ENCODE measurements at places on chromosomes 1 and 21. TPM values are rescaled to one million over a fixed set of nuclear protein-coding genes. Genes with fewer than 3 reads are reported as not detected.

DNA sequence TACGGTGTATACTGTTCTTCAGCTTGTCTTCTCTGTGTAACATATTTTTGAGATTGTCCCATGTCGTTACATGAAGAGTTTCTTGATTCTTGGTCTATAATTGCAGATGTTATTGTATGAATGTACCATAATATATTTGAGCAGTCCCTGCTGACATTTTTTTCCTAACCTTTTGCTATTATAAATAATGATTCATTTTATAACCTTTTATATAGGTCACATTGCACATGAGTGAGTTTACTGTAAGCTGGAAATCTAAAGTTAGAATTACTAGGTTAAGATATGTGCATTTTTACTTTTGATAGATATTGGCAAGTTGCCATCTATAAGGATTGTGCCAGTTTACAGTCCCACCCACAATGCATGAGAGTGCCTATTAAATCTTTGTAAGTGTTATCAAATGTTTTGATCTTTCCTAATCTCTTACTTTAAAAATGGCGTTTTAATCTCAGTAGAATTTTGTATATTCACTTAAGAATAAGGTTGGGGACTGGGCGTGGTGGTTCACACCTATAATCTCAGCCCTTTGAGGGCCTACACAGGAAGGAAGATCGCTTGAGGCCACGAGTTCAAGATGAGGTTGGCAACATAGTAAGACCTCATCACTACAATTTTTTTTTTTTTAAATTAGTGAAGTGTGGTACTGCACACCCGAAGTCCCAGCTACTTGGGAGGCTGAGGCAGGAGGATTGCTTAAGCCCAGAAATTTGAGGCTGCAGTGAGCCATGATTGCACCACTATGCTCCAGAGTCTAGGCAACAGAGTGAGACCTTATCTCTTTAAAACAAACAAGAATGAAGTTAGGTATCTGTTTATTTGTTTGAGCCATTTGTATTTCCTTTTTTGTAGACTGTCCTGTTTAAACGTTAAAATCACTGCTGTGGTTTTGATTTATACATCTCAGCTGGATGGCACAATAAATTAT lies 36.5 kb downstream of the ZMYM1 start:
- no peak overlapping the region for H3K4me3 ChIP-seq
- peaks cover 5% of the 10 kb centered on the region for H3K4me1 ChIP-seq
- no peaks in the 10 kb centered on the region for H3K27me3 ChIP-seq
- no peak for DNase-seq

DNA sequence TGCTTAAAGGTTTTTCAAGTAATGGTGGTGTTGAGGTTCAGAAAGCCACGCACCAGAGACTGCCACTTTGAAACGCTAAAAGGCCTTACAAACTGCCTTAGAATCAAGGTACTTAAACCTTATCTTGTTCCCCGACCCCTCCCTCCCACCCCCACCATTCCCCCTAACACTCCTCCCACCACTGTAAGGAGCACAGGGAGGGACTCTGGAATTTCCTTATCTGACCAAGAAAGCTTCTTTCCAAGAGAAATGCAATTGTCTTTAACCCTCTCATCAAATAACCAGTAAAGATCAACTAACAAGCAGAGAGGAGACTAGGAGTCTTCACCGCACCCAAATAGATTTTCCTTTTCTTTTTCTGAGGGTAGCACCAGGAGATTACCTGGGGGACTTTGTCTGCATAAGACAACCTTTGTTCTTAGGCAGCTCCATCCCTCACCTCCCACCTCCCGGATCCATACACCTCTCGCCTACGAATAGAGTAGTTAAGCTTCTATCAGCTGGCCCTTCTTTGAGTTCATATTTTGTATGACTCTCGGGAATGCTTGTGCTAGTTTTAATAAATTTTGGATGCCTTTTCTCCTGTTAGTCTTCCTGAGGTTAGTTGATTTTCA lies 137.7 kb upstream of the ADGRL2 start:
- no peaks in the 10 kb centered on the region for H3K36me3 ChIP-seq
- no peaks in the 10 kb centered on the region for H3K27me3 ChIP-seq
- no peaks in the 10 kb centered on the region for H3K4me1 ChIP-seq
- no peak for DNase-seq

Gene ATP1A4
- total RNA-seq: not detected

DNA sequence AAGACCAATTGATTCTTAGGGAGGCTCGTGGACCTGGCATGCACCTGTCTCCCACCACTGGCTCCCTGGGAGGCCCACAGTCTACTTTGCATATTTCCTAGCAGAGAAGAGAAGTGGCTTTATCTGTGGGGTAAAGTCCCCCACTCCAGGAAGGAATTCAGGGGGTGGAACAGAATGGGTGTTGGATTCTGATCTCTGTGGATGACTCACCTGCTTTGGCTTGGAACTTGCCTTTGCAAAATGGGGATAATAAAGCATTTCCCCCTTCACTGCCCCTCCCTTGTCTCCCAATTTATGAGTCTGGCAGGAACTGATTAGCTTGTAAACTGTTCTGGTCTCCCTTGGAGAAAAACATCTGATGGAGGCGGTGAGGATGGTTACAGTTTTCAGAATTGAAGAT lies 21.2 kb upstream of the OTUD3 start:
- no peaks in the 10 kb centered on the region for H3K4me1 ChIP-seq
- no peaks in the 10 kb centered on the region for H3K36me3 ChIP-seq
- H3K27ac ChIP-seq: no peak overlapping the region
- H3K27me3 ChIP-seq: peaks cover 34% of the 10 kb centered on the region

Gene MPL
- total RNA-seq: not detected

Gene CDK18
- 9.9 TPM for total RNA-seq

Gene PRELP
- not detected for total RNA-seq

DNA sequence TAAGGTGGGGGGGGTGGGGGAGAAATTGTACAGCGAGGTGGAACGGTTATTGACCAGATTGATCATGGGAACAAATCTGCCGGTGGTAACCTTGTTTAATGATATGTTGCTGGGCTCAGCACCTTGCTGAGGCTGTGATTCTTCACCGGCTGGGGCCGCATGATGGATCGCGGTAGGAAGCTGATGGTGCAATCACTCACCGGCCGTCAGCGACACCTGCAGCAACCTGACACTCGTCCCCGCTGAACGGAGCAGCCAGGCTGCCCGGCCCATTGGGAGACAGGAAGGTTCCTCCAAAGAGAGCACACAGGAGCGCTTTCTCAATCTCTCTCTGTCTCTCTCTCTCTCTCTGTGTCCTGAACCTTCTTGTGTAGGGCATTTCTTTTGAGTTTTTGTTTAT lies 128.5 kb upstream of the RRP15 start:
- no peaks in the 10 kb centered on the region for H3K36me3 ChIP-seq
- no peak overlapping the region for H3K27ac ChIP-seq
- no peak overlapping the region for H3K4me3 ChIP-seq
- no peaks in the 10 kb centered on the region for H3K4me1 ChIP-seq
- DNase-seq: no peak
- peaks cover 23% of the 10 kb centered on the region for H3K27me3 ChIP-seq

DNA sequence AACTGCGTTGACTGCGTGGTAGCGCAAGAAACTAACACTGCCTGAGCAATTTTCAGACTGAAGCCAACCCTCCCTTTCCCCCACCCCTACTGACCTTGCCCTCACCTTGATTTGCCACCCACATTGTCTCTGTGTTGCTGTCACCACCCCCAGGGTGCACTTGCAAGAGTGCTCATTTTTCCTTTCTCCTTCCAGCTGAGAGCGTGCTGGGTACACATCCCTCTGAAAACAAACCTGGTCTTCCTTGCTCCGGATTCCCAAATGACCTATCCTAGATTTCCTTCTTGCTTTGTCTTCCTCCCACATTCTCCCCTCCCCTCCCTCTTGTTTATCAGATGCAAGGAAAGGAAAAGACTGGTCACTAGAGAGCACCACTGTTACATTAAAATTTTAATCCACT lies 24.2 kb downstream of the MPZ start:
- no peaks in the 10 kb centered on the region for H3K36me3 ChIP-seq
- DNase-seq: no peak
- H3K27me3 ChIP-seq: peaks cover 5% of the 10 kb centered on the region
- no peaks in the 10 kb centered on the region for H3K4me1 ChIP-seq

GRCh38 chr21:28883931-28884330 lies 108.7 kb downstream of the LTN1 start:
- peak overlapping the region; percentile 96 for H3K4me3 ChIP-seq
- no peaks in the 10 kb centered on the region for H3K27me3 ChIP-seq
- no peak for DNase-seq

GRCh38 chr1:233695901-233696300 lies 82.0 kb downstream of the KCNK1 start:
- H3K4me1 ChIP-seq: no peaks in the 10 kb centered on the region
- no peak for DNase-seq
- no peak overlapping the region for H3K27ac ChIP-seq
- no peaks in the 10 kb centered on the region for H3K36me3 ChIP-seq
- H3K27me3 ChIP-seq: no peaks in the 10 kb centered on the region
- no peak overlapping the region for H3K4me3 ChIP-seq

Gene DPT
- total RNA-seq: not detected

- H3K4me1 ChIP-seq: peaks cover 7% of the 10 kb centered on the region
- no peak overlapping the region for H3K4me3 ChIP-seq
- H3K27ac ChIP-seq: no peak overlapping the region
- peaks cover 5% of the 10 kb centered on the region for H3K36me3 ChIP-seq
These were observed 37.0 kb downstream of the ZNF281 start for GRCh38 chr1:200372885-200373181.

- no peaks in the 10 kb centered on the region for H3K27me3 ChIP-seq
- peaks cover 39% of the 10 kb centered on the region for H3K36me3 ChIP-seq
- no peak overlapping the region for H3K4me3 ChIP-seq
- no peak overlapping the region for H3K27ac ChIP-seq
- H3K4me1 ChIP-seq: peaks cover 43% of the 10 kb centered on the region
These were observed 5.0 kb downstream of the DENND1B start for GRCh38 chr1:197770243-197770642.

DNA sequence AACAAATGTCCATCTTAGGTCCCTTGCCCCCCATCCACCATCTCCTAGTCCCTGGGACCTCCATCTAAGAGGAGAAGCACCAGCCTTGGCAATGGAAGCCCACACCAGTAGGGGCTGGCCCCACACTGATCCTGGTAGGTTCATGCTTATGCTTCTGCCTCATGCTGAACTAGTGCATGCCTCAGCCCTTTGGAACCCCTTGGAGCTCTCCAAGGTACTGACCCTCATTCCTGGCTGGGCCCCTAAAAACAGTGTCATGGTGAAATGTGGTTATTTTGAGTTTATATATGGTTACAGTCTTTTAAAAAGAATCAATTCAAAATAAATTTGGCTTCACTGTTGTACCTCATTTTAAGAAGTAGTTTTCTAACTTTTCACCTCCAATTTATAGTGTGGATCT lies 108.3 kb downstream of the HIVEP3 start:
- no peaks in the 10 kb centered on the region for H3K27me3 ChIP-seq
- H3K27ac ChIP-seq: no peak overlapping the region
- no peaks in the 10 kb centered on the region for H3K36me3 ChIP-seq
- peaks cover 41% of the 10 kb centered on the region for H3K4me1 ChIP-seq
- DNase-seq: peak; percentile 56

- no peak overlapping the region for H3K4me3 ChIP-seq
- H3K27me3 ChIP-seq: peaks cover 9% of the 10 kb centered on the region
- peaks cover 6% of the 10 kb centered on the region for H3K4me1 ChIP-seq
- H3K27ac ChIP-seq: no peak overlapping the region
- DNase-seq: no peak
These were observed 7.2 kb upstream of the GUCA2B start for GRCh38 chr1:42145764-42146625.

Gene S100A9
- total RNA-seq: 4.5 TPM

GRCh38 chr1:155277902-155278688 lies 832 bp downstream of the HCN3 start:
- no peaks in the 10 kb centered on the region for H3K27me3 ChIP-seq
- peaks cover 18% of the 10 kb centered on the region for H3K4me1 ChIP-seq
- H3K36me3 ChIP-seq: no peaks in the 10 kb centered on the region
- DNase-seq: peak; percentile 74

Gene LDLRAD1
- total RNA-seq: not detected

- no peak overlapping the region for H3K27ac ChIP-seq
- H3K4me1 ChIP-seq: peaks cover 25% of the 10 kb centered on the region
- H3K27me3 ChIP-seq: no peaks in the 10 kb centered on the region
- H3K36me3 ChIP-seq: peaks cover 4% of the 10 kb centered on the region
- no peak overlapping the region for H3K4me3 ChIP-seq
These were observed 123.2 kb downstream of the NR5A2 start for GRCh38 chr1:200150721-200151120.

DNA sequence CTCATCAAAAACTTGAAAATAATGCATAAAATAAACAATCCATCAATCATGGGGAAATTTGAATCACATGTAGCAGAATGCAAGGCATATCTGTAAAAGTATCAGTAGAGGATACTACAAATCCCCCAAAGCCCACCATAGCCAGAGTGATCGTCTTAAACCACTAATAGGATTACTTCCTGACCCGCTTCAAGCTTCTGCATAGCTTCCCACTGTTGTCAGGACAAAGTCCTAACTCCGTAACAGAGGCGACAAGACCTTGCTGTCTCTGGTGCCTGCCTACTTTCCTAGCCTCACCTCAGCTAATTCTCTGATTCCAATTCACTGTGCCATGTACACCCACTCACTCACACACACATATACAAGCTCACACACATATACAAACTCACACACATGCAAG lies 161.2 kb upstream of the NFIA start:
- H3K4me3 ChIP-seq: no peak overlapping the region
- H3K27me3 ChIP-seq: peaks cover 4% of the 10 kb centered on the region
- DNase-seq: no peak
- H3K36me3 ChIP-seq: no peaks in the 10 kb centered on the region
- H3K4me1 ChIP-seq: no peaks in the 10 kb centered on the region
- H3K27ac ChIP-seq: no peak overlapping the region

GRCh38 chr1:34711485-34711884 lies 43.4 kb upstream of the GJB5 start:
- no peaks in the 10 kb centered on the region for H3K36me3 ChIP-seq
- peaks cover 3% of the 10 kb centered on the region for H3K27me3 ChIP-seq
- H3K4me3 ChIP-seq: no peak overlapping the region
- no peak overlapping the region for H3K27ac ChIP-seq

Data from activated naive CD8-positive, alpha-beta T cell treated with anti-CD3 and anti-CD28 coated beads, Interleukin-2, amount 10 ng/mL, durations not matched to agents 7 days and 5 days (primary cell).